ENCODE measurements at places on chromosomes 1 and 21. TPM values are rescaled to one million over a fixed set of nuclear protein-coding genes. Genes with fewer than 3 reads are reported as not detected.

RIPPLY3 gene
- total RNA-seq = not detected

- no peaks in the 10 kb centered on the region for H3K4me1 ChIP-seq
- DNase-seq = no peak
- H3K36me3 ChIP-seq = no peaks in the 10 kb centered on the region
- H3K27me3 ChIP-seq = no peaks in the 10 kb centered on the region
- H3K4me3 ChIP-seq = no peak overlapping the region
Observed at GRCh38 chr1:92404661-92405060, 82.1 kb downstream of the GFI1 start.

GRCh38 chr1:119675349-119676345 lies 27.6 kb upstream of the ZNF697 start:
- peak; percentile 71 for DNase-seq
- H3K36me3 ChIP-seq = no peaks in the 10 kb centered on the region
- no peaks in the 10 kb centered on the region for H3K27me3 ChIP-seq
- H3K27ac ChIP-seq = no peak overlapping the region

GRCh38 chr1:1069711-1070676 lies 4.1 kb downstream of the RNF223 start:
- no peak overlapping the region for H3K4me3 ChIP-seq
- no peaks in the 10 kb centered on the region for H3K4me1 ChIP-seq
- no peaks in the 10 kb centered on the region for H3K36me3 ChIP-seq
- no peak overlapping the region for H3K27ac ChIP-seq

DNA sequence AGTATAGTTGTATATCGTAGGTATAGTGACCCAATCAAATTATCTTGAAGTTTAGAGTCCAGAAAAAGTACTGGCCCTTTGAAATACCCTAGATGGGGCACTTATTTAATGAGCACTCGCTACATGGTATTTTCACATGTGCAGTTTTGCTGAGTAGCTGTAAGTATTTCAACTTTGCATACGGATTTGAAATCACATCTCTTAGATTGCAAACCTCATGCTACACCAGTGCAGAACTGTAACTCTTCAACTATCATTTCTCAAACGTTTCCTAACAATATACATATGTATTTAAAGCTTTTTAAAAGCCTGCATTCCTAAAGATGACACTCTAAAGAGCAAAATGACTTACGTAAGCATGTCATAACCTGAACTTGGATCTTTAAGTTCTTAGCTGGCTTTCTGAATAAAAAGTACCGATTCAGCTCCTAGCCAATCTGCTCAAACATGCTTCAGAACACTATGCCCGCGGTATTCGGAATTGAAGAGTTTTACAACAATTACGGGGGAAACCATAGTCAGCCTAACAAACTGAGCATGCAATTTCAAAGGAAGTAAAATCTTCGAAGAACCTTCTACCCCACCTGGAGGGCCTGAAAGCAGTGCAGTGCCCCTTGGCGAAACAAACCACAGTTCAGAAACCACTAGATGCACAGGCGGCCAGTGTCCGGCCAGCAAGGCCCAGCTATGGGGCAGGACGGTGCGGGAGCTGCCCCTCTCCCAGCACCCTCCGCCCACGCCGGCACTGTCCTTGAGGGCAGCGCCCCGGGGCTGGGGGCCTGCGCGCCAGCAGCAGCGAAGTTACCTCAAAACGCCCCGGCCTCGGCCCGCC lies 863 bp downstream of the FH start:
- H3K27me3 ChIP-seq = no peaks in the 10 kb centered on the region
- DNase-seq = peak; percentile 11
- H3K36me3 ChIP-seq = no peaks in the 10 kb centered on the region
- H3K4me3 ChIP-seq = peak overlapping the region; percentile 92
- H3K27ac ChIP-seq = peak overlapping the region; percentile 94

DNA sequence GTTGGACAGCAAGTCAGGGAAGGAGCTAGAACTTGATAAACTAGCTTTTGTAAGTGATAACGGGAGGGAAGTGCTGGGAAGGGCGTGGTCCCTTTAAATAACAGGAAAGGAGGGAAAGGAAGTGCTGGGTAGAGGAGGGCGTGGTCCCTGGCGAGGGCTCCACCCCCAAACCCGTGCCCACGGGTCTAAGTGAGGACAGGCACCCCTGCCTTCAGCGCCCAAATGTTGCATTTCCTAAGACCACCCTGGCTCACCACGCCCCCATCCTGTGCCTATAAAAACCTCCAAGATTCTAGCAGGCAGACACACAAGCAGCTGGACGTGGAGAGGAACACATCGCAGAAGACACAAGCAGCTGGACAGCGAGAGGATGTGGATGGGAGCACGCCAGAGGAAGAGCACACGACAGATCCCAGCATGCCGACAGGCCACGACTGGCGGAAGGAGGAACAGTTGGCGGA lies 58.5 kb downstream of the PALMD start:
- H3K27me3 ChIP-seq = no peaks in the 10 kb centered on the region
- no peak overlapping the region for H3K27ac ChIP-seq
- no peak overlapping the region for H3K4me3 ChIP-seq
- no peaks in the 10 kb centered on the region for H3K36me3 ChIP-seq
- H3K4me1 ChIP-seq = peaks cover 3% of the 10 kb centered on the region
- DNase-seq = no peak
